ENCODE measurements at places on chromosomes 13 and 19.

- peak; percentile 60 for DNase-seq
Measured at GRCh38 chr19:17743874-17744580, 7.2 kb upstream of the FCHO1 start.

DNA sequence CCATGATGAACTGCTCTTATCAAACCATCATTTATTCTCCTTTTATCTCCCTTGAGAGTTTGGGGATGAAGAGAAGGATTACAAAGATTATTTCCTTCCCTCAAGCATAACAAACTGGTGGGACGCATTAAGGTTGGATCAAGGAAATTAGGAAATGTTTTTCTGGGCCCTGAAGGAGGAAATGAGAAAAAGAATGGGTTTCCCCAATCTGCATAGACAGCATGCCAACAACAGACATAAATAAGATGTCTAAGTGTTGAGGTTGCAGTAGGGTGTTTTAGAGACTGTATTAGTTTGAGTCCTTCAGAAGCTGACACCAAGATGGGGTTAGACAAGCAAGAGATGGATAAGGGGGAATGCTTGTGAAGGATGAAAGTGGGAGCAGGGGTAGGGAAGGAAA, 7.3 kb downstream of the EPSTI1 start:
- no peak for DNase-seq

GRCh38 chr19:1992759-1993260, 22.7 kb downstream of the BTBD2 start:
- DNase-seq, result no peak

- no peak for DNase-seq
Measured at GRCh38 chr19:54245936-54246335, 3.3 kb upstream of the LILRA6 start.

DNA sequence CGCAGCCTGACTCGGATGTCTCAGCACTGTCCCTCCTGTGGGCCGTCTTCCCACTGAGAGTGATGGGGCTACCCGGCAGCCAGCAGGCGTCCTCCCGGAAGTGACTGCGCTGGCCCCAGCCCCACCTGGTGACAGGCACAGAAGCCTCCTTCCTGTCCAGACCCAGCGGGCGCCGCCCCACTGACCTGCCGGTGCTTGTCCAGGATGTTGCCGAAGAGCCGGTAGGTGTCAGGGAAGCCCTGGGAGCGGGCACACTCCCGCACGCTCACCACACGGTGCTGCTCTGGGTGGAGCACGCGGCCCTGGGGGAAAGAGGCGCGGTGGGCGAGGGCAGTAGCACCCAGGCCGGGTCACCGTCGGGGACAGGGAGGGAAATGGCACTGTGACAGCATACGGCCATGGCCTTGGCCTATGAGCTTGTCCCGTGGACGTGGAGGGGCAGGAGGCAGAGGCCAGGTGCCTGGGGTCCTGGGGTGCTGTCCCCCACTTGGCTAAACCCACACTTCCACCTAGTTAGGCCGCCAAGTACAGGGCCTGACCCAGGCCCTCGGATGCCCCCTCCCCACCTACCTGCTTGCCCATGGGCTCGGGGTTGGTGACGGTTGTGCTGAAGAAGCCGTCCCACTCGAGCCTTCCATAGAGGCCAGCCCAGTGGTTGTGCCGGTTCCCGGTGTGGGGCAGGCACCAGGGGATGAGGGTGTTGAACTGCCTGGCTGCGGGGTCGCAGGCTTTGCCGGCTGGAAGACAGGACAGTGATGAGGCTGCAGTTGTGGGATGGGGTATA, 16.0 kb upstream of the EIF3G start:
- no peak for DNase-seq

DNA sequence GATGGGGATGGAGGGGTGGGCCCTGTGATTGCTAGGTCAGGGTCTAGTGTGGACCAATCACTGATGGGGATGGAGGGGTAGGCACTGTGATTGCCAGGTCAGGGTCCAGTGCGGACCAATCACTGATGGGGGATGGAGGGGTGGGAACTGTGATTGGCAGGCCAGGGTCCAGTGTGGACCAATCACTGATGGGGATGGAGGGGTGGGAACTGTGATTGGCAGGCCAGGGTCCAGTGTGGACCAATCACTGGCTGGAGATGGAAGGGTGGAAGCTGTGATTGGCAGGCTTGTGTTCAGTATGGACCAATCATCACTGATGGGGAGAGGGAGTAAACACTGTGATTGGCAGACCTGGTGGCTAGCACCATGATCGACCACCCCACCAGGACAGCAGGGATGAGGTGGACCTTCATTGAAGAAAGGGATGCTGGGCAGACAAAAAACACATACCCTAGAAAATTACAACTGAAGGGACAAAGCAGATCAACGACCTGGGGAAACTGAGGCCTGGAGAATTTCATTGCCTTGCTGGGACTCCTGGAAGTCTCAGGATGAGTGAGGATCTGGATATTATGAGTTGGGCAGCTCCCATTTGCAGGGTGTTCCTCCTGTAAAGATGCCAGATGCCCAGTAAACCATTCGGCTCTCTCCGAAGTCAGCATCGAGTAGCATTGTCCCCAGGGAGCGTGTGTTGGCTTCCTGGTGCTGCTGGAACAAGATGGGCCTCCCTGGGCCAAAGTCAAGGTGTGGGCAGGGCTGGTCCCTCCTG, 15.5 kb downstream of the TMPRSS9 start:
- DNase-seq, result no peak

GRCh38 chr19:46785054-46785979, 3.1 kb downstream of the SLC1A5 start:
- DNase-seq, result peak; percentile 73

GRCh38 chr19:35253316-35254286, 4.8 kb downstream of the LSR start:
- no peak for DNase-seq

DNA sequence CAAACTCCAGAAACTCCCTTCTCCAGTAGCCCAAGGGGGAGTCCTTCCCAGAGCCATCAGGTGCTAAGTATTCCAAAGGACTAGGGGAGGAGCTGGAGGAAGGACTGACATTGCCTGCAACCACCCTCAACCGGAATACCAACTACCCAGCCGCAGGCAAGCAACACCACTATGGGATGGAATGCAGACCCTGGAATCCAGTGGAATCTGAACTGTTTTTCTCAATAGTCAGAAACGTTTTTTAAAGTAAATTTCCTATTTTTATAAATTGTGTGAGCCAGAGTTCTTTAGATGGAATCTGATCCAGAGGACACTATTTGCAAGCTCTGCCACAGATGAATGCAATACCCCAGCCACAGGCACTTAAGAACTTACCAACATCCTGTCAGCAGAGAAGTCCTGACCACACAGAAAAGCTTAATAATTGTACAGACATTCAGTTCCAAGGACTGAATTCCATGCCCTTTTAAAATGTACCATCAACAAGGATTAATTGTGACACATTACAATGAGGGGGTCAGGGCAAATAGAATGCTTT, 92.1 kb downstream of the USP12 start:
- no peak for DNase-seq

- no peak for DNase-seq
Measured at GRCh38 chr19:55112246-55112776, 5.1 kb downstream of the PPP1R12C start.

- no peak for DNase-seq
Measured at GRCh38 chr13:30927595-30927994, 4.9 kb upstream of the TEX26 start.

GRCh38 chr13:46184277-46184699, 2.3 kb upstream of the LCP1 start:
- DNase-seq, result peak; percentile 29

GRCh38 chr13:46288570-46289259, 77.0 kb downstream of the LRRC63 start:
- peak; percentile 61 for DNase-seq

GRCh38 chr13:28621449-28621848, 37.5 kb upstream of the POMP start:
- DNase-seq, result no peak

GRCh38 chr13:33349986-33350826, 64.7 kb upstream of the STARD13 start:
- DNase-seq, result peak; percentile 55

DNA sequence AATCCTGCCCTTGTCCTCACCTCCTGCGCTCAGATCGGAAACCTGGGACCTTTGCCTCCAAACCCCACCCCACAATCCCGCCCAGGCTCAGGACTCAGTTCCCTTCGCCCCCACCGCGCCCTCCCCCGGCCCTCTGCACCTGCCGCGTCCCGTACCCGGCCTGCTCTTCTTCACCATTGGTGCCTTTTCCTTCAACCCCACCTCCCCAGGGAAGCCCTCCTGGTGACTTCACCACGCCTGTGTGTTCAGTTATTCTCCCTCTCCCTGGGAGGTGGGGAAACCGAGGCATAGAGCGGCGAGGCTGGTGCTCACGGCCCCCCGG, 19.3 kb upstream of the TCF3 start:
- no peak for DNase-seq

GRCh38 chr13:97026531-97027161, 32.4 kb upstream of the OXGR1 start:
- DNase-seq, result no peak

DNA sequence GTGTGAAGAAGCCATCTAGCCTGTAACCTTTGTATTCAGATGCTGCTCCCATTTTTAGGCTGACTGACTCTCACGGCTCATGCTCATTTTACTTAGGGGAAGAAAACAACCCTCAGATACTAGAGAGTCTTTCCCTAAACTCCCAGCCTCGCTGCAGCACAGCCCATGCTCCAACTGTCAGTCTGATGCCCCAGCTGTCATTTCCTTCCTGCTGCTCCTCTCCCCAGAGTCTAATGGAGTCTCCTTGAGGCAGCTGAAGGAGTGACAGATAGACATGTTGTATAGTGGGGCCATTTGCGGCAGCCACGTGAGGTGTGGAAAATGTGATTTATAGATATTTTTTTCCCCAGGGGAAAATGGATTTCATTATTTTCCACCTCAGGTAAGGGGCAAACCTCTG, 59.2 kb upstream of the OLFM4 start:
- DNase-seq, result no peak

- DNase-seq, result no peak
Measured at GRCh38 chr13:47480951-47481350, 520.1 kb downstream of the SUCLA2 start.

DNA sequence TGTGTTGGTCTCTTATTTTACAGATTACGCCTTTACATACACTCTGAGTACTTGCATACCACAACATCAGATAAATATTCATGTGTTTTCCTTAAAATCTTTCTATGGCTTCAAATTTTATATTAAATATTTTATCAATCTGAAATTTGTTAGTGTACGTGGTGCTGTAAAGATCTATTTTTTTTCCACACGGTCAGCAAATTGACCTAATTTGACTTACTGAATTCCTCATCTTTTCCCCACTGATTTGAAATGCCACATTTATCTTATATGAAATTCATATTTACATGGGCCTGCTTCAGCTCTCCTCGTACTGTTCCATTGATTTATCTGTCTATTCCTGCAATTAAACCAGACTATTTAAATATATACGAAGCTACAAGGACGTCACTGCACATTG, 433.8 kb upstream of the ZNF507 start:
- no peak for DNase-seq

- DNase-seq, result no peak
Measured at GRCh38 chr13:94204946-94205345, 274.5 kb downstream of the DCT start.

GRCh38 chr13:24640752-24641151, 39.5 kb upstream of the ATP12A start:
- DNase-seq, result no peak

DNA sequence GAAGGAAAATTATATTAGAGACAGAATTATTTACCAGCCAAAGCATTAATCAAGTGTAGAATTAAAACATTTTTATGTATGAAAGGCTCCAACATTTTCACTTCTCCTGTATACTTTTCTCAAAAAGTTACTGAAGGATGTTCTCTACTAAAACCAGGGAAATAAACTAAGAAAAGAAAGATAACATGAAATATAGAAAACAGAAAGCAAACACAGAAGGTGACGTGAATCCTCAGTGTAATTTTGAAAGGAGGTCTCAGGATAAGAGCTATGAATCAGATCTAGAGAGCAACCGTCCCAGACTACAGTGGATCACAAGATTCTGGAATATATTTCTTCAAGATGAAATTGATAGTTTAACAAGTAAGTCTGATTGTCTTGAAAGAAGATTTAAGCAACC, 144.5 kb downstream of the CYSLTR2 start:
- DNase-seq, result no peak

DNA sequence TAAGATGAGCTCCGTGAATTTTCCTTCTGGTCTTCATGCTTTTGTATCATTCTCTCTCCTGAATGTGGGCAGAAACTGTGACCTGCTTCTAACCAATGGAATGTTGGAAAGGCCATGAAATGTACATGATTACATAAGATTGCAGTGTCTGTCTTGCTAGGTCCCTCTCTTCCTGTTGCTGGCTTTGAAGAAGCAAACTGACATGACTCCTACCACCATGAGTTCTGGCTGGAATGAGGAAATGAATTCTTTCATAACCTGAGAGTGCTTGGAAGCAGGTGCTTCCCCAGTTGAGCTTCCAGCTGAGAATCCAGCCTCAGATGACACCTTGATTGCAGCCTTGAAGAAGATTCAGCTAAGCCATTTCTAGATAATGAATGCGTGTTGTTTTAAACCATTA, 275.0 kb upstream of the MIR17HG start:
- no peak for DNase-seq

DNA sequence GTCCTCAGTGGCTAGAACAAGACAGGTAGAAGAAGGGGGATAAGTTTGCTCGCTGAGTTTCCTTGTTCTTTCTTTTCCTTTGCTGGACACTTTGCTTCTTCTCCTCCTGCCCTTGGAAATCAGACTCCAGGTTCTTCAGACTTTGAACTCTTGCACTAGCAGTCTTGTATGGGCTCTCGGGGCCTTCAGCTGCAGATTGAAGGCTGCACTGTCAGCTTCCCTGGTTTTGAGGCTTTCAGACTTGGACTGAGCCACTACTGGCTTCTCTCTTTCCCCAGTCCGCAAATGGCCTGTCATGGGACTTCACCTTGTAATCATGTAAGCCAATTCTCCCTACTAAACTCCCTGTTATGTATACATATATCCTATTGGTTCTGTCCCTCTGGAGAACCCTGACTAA, 379.8 kb downstream of the NDFIP2 start:
- DNase-seq, result no peak

- DNase-seq, result no peak
Measured at GRCh38 chr19:30204721-30205120, 167.5 kb upstream of the ZNF536 start.

DNA sequence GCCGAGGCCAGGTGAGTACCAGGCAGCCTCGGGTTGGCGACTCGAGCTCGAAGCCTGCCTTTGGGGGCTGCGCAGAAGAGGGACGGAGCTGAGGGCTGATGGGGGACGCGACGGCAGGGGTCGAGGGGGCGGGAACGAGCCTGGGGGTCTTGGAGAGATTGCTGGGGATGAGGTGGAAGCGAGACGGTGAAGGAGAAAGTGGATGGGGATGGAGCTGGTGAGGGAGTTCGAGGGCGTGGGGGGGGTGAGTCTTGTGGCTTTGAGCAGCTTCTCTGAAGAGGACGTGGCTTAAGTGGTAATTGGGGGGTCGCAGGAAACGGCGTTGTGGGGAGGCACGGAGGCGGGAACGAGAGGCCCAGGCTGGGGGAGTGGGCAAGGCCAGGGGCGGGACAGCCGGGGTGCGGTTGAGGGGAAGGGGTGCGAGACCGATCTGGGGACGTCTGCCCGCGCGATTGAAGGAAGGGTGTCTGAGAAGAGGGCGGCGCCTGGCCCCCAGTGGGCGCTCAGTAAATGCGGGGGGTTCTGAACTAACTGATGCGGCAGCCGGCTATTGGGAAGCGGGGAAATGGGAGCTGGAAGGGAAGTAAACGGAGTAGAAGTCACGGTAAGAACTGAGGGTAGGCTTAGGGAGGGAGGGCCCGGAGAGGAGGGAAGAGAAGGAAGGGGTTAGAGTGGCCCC, 426 bp downstream of the MYO9B start:
- peak; percentile 63 for DNase-seq

GRCh38 chr19:39542206-39542605, 2.2 kb upstream of the EID2 start:
- DNase-seq, result no peak

- DNase-seq, result no peak
Measured at GRCh38 chr13:59643906-59644626, 519.7 kb downstream of the DIAPH3 start.

Measured in RKO (cell line).